Activated CD8-positive, alpha-beta memory T cell treated with anti-CD3 and anti-CD28 coated beads, Interleukin-2, amount 50 U/mL, for 48 hours (primary cell): ENCODE measurements at places on chromosomes 11 and 22.

DNA sequence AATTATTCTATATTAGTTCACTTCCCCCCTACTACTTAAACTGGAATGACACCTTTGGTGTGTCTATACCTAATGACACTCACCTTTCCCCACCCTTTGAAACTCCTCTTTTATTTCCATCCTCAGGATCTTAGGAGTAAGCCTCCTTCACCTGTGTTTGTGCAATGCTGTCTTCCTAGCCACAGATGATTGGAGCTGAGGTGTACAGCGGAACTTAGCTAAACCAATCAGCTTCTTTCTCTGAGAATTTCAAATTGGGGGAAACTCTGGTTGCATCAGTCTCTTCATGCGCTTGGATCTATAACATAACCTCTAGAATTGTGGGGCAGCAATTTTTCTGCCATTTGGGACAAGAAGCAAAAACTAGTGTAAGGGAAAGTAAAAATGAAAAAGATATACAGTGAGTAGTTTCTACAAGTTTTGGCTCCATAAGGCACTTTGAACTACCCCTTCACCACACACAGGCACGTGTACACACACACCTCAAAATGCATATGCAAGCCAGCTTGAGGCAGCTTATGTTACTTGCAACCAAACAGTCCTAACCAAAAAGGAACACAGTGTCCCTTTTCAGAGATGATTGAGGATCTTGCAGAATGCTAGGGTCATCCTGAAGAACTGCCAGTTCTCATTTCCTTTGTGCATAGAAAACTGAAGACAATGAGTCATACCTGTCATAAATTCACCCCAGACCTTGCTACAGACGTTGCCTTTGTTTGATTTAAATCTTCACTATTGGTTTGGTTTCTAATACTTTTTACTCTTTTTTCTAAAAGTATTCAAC lies 36.0 kb upstream of the LDLRAD3 start:
- no peak for DNase-seq

DNA sequence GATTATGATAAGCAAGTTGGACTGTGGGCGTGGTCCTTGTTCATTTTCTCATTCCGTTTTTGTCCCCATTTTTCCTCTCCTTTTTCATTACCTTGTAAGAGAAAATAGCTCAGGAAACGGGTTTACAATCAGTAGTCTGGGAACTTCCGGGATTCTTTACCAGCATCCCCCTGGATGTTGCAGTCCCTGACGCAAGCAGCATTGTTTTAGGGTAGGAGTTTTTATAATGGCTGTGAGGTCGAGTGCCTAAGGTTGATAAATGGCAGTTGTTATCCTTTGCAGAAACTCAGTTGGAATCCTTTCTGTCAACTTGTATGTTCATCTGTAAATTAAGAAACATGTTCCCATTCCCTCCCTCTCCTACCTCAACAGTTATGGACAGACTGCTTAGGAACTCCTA lies 68.3 kb downstream of the ARHGEF12 start:
- no peak for DNase-seq

GRCh38 chr11:68282141-68282860 lies 10.5 kb upstream of the C11orf24 start:
- DNase-seq: peak; percentile 66

GRCh38 chr11:85170184-85170583 lies 457.0 kb downstream of the DLG2 start:
- DNase-seq: no peak

DNA sequence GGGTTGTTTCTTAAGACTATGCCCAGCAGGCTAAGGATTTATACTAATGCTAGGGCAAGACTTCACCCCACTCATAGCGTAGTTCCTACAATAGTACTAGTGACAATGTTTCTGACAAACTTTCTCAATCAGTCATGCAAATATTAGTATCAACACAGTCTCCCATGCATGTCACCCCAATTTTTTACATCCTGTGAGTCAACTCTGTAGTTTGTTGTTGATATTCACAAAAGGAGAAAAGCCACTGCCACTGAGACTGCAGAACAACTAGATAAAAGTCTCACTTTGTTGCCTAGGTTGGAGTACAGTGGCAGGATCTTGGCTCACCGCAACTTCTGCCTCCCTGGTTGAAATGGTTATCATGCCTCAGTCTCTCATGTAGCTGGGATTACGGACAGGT lies 155.2 kb downstream of the RBFOX2 start:
- no peak for DNase-seq

GRCh38 chr11:85663753-85664614 lies 945 bp downstream of the CREBZF start:
- DNase-seq: peak; percentile 90

DNA sequence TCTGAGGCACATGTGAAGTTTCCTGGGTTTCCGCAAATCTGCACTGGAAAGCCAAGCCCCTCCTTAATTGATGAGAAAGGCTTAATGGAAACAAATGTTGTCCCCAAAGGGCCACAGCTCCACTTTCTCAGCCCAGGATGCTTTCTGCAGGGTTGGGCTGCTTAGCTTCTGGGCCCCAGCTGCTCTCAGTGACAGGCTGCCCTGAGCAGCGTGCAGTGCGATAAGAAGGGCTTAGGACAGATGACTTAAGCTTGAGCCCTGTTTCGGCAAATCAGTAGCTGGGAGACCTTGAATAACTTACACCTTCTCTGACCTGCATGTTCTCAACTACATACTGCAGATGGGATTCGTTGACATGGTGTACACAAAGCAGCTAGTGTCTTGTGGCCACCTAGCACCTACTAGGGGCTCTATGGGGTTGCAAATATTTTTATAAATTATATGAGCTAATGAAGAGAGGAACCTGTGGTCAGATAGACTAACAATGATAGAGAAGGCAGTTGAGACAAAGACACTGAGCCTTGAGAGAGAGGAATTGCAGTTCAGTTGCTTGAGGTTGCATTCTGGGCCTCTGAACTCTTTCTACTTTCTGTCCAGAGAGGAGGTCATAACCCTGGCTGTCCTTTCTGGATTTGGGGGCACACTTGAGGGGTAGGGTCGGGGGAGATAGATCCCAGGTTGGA lies 11.5 kb downstream of the STX3 start:
- no peak for DNase-seq

GRCh38 chr11:43894546-43894945 lies 13.9 kb downstream of the ALKBH3 start:
- no peak for DNase-seq

DNA sequence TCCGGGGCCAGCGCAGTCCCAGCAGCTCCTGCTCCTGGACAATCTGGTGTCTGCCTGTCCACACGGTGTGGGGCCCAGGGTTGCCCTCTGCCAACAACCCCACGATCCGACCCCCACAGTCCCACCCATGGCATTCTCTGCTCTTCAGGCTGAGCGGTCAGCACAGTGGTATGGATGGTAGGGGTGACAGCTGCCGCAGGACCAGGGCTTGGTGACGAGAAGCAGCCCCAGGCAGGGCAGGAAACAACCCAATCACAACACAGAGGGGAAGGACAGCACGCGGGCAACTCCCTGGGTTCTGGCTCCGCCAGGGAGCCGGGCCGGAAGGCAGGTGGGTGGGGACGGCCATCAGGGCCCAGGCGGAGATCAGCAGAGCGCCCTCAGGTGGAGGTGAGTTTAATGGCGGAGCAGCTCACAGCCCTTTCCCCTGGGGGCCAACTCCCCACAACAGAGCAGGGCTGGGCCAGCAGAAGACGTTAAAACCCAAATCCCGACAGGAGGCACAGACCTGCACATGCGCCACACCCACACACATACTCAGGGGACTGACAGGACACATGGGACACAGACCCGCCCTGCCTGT lies 5.3 kb upstream of the CHADL start:
- no peak for DNase-seq

DNA sequence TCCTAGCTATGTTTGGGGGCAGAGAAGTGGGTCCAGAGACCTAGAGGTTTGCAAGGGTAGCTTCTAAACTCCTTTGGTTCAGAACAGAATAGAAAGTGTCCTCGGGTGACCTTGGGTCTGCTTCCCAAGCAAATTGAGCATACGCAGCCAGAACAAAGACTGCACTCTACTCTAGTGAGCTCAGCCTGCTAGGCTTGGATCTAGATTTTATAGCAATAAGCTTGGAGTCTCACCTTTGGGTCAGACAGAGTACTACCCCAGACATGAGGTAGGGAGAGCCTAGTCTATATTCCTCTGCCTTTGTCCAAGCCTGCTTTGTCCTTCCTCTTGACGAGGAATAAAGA lies 52.6 kb upstream of the ELF5 start:
- DNase-seq: no peak

- no peak for DNase-seq
These were observed 24.0 kb downstream of the CD5 start for GRCh38 chr11:61126256-61126655.

DNA sequence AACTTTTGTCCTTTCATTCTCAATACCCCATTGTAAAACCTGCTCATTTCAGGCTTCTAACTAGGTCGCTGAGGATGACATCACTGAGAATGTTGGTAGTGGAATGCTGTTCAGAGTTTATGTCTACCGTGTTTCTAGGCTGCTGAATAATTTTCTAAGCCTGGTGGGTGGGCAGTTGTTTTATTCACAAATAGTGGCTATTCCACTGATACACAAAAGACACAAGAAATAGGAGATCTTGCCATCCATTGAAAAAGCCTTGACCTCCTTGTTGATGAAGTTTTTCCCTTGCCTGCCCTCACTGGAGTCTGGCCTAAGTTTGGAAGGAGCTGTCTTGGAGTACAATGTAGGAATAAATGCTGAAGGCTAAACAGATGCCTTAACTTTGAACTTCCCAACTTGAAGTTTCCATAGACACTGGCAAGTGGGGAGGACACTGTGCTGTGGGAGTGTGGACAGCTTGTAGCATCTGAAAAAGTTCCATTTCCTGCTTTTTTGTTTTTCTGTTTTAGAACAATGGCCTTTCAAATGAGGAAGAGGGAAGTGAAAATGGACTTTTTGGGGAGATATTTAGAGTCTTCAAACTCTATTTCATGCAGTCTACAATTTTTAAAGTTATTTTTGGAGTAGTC lies 59.2 kb downstream of the TRIM44 start:
- no peak for DNase-seq
